NCI-H2081 (cell line): ENCODE measurements at places on chromosomes 7 and 10.

DNA sequence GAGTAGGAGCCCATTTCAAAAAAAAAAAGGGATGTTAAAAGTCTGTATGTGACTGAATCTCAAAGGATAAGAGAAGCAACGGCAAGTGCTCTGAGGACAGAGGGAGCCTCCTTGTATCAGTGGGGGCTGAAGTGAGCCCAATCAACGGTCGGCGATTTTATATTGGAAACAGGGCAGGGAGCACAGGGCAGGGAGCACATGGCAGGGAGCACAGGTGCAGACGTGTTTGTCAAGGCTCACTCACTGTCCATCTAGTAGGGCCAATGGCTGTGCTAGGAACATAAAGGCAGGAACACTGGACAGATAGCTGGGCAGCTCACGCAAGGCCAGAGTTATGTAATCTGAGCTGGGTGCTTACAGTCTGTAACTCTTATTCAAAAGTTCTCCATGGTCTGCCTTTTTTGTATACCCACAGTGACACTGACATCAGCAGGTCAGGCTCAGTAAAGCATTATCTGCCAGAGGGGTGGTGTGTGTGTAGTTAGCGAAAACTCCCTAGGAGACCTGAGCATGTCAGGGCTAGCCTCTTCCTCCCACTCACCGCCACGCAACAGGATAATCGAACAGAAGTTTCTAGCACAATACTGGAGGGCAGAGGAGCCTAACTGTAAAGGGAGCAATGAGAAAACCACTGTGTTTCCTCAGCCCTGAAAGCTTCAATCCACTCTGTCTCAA is 15.4 kb downstream of the AKR1B1 start:
- no peak for DNase-seq

- no peak for DNase-seq
Measured at GRCh38 chr7:135313971-135314370, 80.3 kb downstream of the STRA8 start.

DNA sequence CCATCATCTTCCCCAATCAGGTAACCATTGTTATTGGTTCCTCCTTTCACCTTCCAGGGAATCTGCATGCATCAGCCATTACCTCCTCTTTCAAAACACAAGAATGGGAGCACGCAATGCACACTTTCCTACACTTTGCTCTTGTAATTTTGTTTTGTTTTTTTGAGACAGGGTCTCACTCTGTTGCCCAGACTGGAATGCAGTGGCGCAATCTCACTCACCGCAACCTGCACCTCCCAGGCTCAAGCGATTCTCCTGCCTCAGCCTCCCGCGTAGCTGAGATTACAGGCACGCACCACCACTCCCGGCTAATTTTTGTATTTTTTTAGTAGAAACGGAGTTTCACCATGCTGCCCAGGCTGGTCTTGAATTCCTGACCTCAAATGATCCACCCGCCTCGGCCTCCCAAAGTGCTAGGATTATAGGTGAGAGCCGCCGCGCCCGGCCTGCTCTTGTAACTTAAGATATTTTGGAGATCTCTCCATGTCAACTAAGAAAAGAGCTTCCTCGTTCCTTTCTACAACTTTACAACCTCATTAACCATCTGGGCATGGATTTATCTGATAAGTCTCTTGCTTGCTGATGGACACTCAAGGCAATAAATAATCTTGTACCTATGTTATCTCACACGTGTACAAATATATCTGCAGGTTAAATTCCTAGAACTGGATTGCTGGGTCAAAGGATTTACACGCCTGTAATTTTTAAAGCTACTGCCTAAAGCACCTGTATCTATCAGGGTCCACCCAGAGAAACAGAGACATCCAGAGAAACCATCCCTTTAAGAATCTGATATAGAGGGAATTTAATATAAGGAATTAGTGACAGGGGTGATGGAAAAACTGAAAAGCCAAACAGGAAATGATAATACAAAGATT is 4.2 kb downstream of the CYTH3 start:
- DNase-seq: no peak

- DNase-seq: peak; percentile 23
Measured at GRCh38 chr10:60434418-60435046, 44.9 kb upstream of the ANK3 start.

- DNase-seq: no peak
Measured at GRCh38 chr10:44972874-44973306, 5.7 kb downstream of the DEPP1 start.

GRCh38 chr7:80703272-80703671 is 64.8 kb downstream of the CD36 start:
- no peak for DNase-seq

GRCh38 chr10:26881600-26882331 is 21.0 kb upstream of the ABI1 start:
- peak; percentile 50 for DNase-seq

DNA sequence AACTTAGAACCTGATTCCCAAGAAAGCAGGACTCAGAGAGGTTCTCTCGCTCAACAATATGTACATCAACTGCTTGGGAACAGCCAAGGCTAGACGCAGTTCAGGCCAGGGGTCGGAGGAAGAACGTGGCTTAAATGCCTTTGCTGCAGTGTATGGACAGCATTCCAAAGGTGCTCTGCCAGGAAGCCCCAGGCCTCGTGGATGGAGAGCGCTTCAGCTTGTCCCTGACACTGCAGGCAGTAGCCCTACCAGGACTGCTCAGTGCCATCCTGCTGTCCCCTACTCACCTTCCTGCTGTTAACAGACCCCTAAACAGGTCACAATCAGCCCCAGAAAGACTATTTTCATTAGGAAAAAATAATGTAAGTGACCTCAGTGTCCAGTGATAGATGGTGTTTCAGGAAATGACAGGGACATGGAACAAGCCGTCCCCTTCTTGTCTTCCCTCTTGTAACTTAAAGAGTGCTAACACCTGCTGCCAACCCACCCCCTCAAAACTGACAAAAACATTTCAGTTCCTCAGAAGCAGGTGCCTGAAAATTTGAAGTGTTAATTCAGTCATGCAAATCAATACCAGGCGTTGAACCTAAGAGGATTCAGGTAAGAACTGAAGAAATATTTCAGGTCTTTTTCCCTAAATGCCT is 16.5 kb downstream of the CREB3L2 start:
- no peak for DNase-seq

DNA sequence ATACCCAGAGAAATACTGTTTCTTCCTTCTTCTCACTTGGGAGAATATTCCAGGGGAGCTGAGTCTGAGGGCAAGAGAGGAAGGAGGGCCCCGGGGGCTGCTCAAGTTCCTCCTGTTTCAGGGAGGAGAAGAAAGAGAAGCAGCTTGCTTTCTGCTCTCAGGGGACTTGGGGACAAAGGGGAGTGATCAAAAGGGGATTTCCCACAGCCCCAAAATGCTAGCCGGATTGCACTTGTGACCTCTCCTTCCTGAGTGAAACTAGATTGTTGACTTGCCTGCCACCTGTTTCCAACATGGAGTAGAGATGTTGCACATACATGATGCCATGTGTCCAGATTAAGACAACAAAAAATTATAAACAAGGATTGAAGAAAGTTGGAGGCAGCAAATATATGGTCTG is 28.7 kb upstream of the PDCD4 start:
- DNase-seq: no peak

DNA sequence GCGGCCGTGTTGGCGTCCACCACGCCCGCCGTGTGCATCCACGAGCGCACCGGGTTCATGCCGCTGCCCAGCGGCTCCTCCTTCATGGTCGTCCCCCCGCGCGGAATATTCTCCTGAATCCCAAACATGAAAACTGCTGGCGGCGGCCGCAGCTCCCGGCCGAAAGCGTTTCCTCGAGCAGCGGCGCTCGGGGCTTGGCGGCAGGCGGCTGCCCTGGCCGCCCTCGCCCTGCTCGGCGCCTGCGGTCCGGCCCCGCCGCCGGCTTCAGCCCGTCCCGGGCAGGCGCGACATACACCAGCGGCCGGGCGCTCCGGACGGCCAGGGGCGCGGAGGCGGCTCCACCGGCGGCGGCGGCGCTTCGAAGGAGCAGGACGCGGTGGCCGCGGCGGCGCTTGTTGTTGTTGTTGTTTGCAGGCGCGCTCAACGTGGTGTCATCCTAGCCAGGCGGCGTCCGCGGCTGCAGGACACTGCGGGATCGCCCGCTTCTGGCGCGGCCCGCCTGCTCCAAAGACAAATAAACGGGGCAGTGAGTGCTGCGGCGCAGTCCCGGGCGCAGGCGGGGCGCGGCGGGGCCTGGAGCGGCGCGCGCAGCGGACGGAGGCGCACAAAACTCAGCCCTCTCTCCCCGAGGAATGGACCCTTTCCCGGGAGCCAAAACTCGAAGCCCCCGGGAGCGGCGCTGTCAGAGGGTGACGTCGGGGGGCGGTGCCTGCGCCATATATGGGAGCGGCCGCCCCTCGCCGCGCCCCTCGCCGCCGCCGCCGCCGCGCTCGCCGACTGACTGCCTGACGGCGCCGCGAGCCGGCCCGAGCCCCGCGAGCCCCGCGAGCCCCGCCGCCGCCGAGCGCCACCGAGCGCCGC is at the start of gene EBF3:
EBF3 (minus strand) TSS at position 634 of the 861 bp plus-strand sequence; CDS start at position 128, 506 bp downstream.
- DNase-seq: no peak

DNA sequence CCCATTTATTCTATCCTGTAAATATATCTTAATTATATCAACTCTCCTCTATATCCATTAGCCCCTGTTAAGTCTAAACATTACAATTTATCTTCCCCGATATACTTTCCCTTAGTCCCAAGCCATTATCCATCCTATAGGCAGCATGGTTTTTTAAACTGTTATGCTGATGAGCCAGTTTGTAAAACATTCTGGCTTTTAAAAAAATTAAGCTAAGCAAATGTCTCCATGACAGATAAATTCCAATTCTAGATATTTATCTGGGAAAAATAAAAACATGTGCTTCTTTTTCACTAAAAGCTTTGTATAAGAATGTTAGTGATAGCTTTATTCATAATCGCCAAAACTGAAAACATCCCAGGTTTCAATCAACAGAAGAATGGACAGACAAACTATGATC is 183.2 kb upstream of the GNAI1 start:
- DNase-seq: no peak

GRCh38 chr10:132401401-132402118 is 4.6 kb downstream of the PWWP2B start:
- DNase-seq: no peak

DNA sequence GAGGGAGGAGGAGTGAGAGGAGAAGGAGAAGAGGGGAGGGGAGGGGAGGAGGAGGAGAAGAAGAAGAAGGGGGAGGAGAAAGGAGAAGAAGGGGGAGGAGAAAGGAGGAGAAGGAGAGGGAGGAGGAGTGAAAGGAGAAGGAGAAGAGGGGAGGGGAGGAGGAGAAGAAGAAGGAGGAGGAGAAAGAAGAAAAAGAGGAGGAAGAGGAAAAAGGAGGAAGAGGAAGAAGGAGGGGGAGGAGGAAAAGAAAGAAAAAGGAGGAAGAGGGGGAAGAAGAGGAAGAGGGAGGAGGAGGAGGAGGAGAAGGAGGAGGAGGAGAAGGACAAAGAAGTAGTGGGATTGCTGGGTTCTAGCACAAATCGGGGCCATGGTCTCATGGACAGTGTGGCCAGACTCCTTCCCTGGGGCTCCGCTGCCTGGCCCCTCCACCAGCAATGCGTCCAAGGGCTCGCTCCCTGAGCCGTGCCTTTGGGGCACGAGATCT is 4.2 kb upstream of the MAFK start:
- DNase-seq: no peak

DNA sequence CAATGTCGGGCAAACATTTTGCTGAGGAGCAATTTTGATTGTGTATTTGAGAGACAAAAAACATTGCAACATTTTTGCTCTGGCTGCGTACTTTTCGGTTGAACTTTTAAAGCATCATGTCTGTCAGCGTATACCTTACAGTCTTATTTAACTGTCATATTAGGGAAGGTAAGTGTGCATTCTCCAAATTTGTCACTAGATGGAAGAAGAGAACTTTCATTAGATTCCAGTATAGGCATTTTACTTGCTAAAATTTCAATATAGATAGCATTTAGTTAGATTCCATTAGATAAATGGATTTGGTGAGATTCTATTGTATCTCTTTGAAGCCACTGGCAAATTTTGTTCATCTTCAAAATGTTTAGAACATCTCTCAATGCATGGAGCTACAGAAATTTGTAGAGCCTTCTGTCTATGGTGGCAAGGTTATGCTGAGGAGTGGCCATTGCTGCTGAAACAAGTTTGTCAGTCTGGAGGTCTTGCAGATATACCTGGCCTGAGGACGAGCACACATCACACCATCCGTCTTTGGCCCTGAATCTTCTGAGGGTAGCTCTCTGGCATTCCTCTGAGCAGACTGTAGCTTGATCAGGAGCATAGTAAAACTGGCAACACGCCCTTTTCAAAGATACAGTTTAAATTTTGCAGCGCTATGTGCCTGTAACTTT is 437.5 kb upstream of the MBL2 start:
- DNase-seq: peak; percentile 23

- no peak for DNase-seq
Measured at GRCh38 chr7:79534128-79534527, 80.7 kb upstream of the MAGI2 start.

GRCh38 chr10:5524641-5525560 is at the start of gene CALML3:
Gene CALML3 (plus strand): TSS chr10:5524961. CDS start chr10:5525086, 125 bp downstream.
- DNase-seq: no peak

DNA sequence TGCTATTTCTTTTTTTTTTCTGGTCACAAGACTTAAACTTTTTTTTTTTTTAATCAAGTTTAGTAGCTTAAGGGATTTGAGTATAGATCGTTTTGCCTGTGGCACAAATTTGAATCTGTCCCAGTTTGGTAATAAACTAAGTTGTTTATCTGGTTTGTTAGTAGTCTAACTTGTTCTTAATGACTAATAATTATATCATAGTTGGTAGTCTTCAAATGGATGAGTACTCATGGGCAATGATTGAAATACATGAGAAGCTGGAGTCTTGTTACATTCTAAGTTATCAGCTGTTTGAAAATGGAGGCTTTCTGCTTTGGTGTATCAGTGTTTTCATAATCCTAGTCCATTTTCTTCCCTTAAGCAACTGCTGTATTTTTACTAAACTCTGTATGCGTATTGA is 12.3 kb downstream of the BTAF1 start:
- no peak for DNase-seq

DNA sequence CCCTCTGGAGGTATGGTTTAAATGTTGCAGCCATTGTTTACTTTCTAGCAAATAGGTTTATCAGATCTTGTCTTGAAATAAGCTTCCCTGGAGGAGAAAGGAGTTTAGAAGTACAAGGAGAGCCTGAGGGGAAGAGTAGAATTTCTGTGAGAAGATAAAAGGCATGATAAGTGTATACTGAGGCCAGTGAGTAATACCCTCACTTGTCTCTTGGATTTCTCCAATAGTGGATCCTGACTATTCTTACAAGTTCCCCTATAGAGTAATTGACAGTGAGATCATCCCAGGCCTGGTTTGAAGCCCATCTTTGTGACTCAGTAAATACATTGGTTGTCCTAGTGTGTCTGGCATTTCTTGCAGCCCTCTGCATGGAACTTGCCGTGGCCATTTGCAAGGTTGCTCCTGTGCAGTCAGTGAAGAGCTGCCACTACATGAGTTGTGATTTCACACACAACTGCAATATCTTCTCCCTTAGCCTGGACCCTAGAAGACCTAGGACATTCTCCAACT is 41.6 kb downstream of the CHN2 start:
- DNase-seq: no peak

- DNase-seq: no peak
Measured at GRCh38 chr7:55641811-55642210, 69.5 kb upstream of the VOPP1 start.

GRCh38 chr7:47739301-47739875 is 157.5 kb upstream of the TNS3 start:
- no peak for DNase-seq
